Kidney epithelial cell (primary cell): ENCODE measurements at places on chromosomes 3 and 15.

DNA sequence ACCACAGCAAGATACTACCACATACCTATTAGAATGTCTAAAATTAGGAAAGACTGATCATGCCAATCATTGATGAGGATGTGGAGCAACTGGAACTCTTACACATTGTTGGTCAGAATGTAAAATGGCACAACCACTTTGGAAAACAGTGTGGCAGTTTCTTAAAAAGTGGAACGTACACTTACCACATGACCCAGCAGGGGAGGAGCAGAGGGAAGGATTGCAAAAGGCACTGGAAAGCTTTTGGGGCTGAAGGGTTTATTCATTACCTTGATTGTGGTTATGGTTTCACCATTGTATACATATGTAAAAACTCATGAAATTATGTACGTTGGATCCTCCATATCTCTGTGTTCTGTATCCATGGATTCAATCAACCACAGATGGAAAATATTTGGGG lies 3.3 kb upstream of the EHD4 start:
- no peak for DNase-seq

DNA sequence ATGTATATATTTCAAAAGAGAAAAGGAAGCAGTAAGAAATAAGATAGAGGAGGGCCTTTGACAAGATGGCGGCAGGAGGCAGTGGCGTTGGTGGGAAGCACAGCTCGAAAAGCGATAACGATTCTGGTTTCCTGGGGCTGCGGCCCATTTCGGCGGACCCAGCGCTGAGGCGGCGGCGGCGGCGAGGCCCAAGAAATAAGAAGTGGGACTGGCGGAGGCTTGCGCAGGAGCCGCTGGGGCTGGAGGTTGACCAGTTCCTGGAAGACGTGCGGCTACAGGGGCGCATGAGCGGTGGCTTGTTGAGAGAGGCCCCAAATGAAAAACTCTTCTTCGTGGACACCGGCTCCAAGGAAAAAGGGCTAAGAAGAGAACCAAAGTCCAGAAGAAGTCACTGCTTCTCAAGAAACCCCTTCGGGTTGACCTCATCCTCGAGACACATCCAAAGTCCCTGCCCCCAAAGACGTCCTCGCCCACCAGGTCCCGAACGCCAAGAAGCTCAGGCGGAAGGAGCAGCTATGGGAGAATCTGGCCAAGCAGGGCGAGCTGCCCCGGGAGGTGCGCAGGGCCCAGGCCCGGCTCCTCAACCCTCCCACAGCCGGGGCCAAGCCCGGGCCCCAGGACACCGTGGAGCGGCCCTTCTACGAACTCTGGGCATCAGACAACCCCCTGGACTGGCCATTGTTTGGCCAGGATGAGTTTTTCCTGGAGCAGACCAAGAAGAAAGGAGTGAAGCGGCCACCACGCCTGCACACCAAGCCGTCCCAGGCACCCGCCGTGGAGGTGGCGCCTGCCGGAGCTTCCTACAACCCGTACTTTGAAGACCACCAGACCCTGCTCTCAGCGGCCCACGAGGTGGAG lies 624.3 kb downstream of the MCTP2 start:
- DNase-seq: no peak

GRCh38 chr15:37516621-37517020 lies 416.3 kb upstream of the MEIS2 start:
- no peak for DNase-seq

- no peak for DNase-seq
Observed at GRCh38 chr3:59796456-59796855, 746.6 kb upstream of the CFAP20DC start.

- no peak for DNase-seq
Observed at GRCh38 chr3:196969660-196970546, 1.3 kb upstream of the PIGZ start.

- no peak for DNase-seq
Observed at GRCh38 chr3:16233806-16234205, 30.9 kb downstream of the DPH3 start.

GRCh38 chr3:50441424-50442217 lies 61.8 kb downstream of the CACNA2D2 start:
- no peak for DNase-seq

DNA sequence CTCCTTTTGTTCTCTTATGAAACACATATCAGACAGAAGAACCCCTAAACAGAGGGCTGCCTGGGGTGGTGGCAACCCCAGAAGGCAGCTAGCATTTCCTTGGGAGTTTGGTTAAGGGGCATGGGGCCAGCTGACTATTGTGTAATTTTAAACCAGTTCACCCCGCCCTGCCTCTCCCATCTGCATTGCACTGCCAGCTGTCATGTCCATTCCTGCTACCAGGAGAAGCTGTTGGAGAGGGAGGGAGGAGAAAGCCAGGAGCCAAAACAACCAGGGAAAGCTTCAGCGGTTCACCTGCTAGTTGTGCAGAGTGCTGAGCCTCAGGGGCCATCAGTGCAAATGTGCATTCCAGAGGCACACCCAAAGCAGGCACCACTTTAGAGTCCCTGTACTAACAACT lies 47.6 kb upstream of the ATP1B3 start:
- no peak for DNase-seq

- DNase-seq: no peak
Observed at GRCh38 chr15:60804986-60805949, 326.3 kb upstream of the ICE2 start.

DNA sequence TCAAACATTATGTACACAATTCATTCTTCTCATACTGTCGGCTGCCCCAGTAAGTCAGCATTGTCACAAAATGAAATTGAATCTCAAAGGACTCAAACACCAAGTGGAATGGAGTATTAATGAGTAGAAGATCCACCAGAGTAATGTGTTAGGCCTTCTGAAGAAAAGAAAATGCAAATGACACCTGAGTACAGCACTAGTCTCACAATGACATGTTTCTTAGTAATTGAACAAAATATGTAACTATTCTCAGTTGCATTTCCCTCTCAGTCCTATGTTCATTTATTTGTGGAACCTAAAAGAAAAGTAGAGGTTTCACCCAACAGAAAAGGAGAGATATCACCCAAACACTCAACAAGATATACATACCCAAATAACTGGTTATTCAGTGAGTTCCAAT lies 283.9 kb upstream of the THBS1 start:
- DNase-seq: no peak

DNA sequence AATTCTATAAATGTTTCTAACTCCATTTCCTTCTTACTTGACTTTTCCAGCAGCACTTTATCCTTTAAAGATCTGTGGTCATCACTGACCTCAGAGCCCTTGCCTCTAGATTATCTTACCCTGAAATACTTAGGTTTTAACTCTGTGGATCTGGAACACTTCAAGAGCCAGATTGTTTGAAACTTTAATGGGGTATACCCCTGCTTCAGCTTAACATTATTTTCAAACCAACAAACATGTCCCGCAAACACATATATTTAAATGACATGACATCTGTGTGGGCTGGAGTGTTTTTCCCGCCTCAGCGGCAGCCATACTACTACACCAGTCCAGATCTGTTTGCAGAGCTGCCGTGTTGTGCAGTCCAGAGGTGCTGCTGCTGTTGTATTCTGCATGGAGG lies 252.0 kb upstream of the TPM1 start:
- no peak for DNase-seq

DNA sequence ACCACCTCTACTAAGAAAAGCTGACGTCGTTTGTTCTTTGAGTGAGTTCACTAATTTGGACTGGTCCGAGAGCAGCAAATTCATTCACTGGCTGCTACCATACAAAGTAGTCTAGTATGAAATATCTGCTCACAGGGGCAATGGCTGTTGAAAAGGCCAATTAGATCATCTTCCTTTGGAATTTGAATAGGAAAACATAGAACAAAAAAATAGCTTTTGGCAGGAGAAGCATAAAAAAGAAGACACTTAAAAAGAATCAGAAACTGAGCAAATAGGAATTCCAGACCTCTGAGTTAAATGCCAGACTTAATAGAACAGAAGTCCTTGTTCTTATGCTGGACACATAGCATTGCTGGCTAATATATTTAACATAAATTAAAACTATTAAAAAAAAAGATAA lies 159.3 kb downstream of the IL1RAP start:
- DNase-seq: no peak
